ENCODE measurements at places on chromosomes 11 and 22. TPM values are rescaled to one million over a fixed set of nuclear protein-coding genes. Genes with fewer than 3 reads are reported as not detected.

Gene CCDC188
- total RNA-seq, result not detected

DNA sequence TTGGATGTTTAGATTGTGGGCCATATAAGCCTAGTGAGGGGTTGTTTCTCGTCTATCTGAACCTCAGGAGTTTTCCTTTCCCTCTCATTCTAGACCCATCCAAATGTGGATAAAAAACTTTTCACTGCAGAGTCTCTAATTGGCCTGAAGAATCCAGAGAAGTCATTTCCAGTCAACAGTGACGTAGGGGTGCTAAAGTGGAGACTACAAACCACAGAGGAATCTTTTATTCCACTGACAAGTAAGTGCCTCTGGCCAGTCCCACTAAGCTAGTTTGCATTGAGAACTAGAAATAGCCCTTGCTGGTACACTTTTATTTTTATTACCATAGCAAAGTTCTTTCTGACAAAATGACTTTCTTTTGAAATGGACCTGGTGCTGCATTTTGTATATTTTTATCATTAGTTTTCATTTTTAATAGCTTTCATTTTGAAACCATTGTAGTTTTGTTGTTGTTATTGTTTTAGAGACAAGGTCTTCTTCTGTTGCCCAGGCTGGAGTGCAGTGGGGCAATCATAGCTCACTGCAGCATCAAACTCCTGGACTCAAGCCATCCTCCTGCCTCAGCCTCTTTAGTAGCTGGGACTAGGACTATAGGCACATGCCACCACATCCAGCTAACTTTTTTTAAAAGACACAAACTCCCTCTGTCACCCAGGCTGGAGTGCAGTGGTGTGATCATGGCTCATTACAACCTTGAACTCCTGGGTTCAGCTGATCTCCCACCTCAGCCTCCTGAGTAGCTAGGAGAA lies 14.6 kb upstream of the PHLDB1 start:
- peaks cover 25% of the 10 kb centered on the region for H3K36me3 ChIP-seq
- H3K4me3 ChIP-seq, result no peak overlapping the region

DNA sequence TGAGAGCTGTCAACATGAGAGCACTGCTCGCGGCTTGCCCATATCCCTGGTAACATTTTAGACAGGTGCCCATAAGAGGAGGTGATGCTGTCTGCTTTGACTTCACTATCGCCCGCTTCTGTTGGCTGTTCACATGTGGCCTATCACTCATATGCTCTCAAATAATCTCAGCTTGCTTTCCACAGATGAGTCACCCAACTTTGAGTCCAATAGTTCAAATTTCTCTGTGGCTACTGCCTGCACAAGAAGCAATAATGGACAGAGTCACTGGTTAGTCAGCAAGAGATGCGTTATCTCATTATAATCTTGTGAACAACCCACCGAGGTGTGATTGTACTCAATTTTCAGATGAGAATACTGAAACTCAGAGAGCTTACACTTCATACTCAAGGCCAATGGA lies 1714.1 kb downstream of the LRRC4C start:
- H3K4me1 ChIP-seq, result no peaks in the 10 kb centered on the region
- DNase-seq, result no peak
- no peak overlapping the region for H3K27ac ChIP-seq
- H3K4me3 ChIP-seq, result no peak overlapping the region

DNA sequence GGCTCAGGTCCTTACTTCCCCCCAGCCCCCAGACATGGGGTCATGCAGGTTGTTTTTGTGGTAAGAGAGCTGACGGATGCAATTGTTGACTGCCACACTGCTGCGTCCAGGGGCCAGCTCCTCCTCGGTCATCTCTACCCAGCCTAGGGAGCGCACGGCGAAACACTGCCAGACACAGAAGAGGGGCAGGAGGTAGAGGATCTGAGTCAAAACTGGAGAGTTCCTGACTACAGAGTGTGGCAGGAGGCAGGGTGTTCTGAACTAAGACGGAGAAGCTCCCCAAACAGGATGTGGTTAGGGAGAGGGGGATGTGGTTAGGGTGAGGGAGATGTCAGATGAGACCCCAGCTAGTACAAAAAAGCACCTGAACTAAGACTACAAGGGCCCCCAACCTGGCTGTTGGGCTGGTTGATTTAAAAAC lies 12.3 kb downstream of the SMPD1 start:
- peaks cover 10% of the 10 kb centered on the region for H3K4me1 ChIP-seq
- DNase-seq, result no peak
- no peaks in the 10 kb centered on the region for H3K27me3 ChIP-seq
- H3K4me3 ChIP-seq, result no peak overlapping the region
- H3K36me3 ChIP-seq, result no peaks in the 10 kb centered on the region

- H3K4me3 ChIP-seq, result no peak overlapping the region
- no peaks in the 10 kb centered on the region for H3K27me3 ChIP-seq
- DNase-seq, result no peak
- H3K4me1 ChIP-seq, result peaks cover 25% of the 10 kb centered on the region
Measured at GRCh38 chr11:3133261-3134217, 31.6 kb downstream of the OSBPL5 start.

GRCh38 chr11:12217879-12218278 lies 107.5 kb downstream of the MICAL2 start:
- DNase-seq, result no peak
- H3K4me3 ChIP-seq, result no peak overlapping the region
- H3K4me1 ChIP-seq, result peaks cover 7% of the 10 kb centered on the region
- H3K27me3 ChIP-seq, result no peaks in the 10 kb centered on the region
- H3K36me3 ChIP-seq, result no peaks in the 10 kb centered on the region

GRCh38 chr11:44266056-44266780 lies 43.7 kb downstream of the ALX4 start:
- H3K27me3 ChIP-seq, result no peaks in the 10 kb centered on the region
- no peak for DNase-seq
- H3K36me3 ChIP-seq, result no peaks in the 10 kb centered on the region
- no peak overlapping the region for H3K4me3 ChIP-seq
- H3K4me1 ChIP-seq, result peaks cover 25% of the 10 kb centered on the region

DNA sequence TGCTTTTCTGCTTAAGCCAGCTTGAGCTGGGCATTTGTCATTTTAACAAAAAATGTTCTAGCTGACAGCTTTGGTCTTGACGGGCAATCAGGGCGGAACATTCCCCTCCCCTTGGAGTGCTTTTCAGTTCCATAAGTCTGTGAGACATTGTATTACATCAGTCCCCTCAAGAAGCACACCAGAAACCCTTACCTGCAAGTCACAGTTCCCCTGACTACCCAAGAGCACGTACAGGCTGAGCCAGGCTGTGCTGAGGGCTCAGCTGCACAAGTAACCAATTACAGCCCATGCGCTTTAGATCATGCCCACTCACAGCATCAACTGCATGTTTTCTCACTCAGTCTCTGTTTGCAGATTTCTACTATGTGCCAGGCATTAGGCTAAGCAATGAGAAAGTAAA lies 19.1 kb downstream of the HIRA start:
- no peak overlapping the region for H3K27ac ChIP-seq
- H3K4me3 ChIP-seq, result no peak overlapping the region
- peaks cover 3% of the 10 kb centered on the region for H3K36me3 ChIP-seq

GRCh38 chr11:111797145-111797581 lies 31.0 kb upstream of the PPP2R1B start:
- H3K4me1 ChIP-seq, result no peaks in the 10 kb centered on the region
- H3K4me3 ChIP-seq, result no peak overlapping the region
- no peaks in the 10 kb centered on the region for H3K36me3 ChIP-seq

Gene DSCAML1
- 0.06 TPM for total RNA-seq
